ENCODE measurements at places on chromosomes 1 and 21.

DNA sequence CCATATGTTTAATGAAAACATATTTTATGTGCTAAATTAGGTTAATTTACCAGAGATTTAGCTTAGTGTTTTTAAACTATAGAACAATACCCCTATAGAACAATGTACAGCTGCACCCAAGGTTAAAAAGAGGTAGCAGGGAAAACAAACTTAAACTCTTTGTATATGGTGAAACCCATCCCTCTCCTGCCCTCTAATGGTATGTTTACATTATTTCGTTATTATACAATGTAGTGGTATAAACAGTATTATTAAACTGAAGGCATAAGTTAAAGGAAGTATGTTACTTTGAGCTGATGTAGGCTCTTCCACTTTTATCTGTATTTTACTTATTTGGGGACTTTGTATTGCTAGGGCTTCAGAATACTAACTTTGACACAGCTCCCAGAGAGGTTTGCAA lies 16.7 kb upstream of the ZYG11A start:
- DNase-seq, result no peak

DNA sequence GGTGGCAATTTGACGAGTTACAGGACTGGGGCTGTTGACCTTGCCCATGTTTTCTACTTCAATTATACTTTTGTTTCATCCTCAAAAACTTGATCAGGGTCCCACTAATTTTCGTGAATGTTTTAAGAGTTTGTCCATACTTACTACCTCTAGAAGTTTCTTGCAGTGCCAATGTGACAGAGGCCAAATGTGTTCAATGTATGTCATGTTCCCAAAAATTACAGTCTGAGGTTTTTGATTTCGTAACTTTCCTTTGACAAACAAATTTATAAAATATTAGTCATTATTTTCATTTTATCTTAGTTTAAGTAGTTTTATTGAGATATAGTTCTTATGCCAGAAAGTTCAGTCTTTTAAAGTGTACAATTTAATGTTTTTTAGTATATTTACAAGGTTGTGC lies 15.3 kb downstream of the VPS13D start:
- DNase-seq, result no peak

- DNase-seq, result no peak
These were observed 86.8 kb upstream of the PUM1 start for GRCh38 chr1:31152181-31152795.

GRCh38 chr1:207837673-207838072 lies 73.3 kb downstream of the CD34 start:
- no peak for DNase-seq

DNA sequence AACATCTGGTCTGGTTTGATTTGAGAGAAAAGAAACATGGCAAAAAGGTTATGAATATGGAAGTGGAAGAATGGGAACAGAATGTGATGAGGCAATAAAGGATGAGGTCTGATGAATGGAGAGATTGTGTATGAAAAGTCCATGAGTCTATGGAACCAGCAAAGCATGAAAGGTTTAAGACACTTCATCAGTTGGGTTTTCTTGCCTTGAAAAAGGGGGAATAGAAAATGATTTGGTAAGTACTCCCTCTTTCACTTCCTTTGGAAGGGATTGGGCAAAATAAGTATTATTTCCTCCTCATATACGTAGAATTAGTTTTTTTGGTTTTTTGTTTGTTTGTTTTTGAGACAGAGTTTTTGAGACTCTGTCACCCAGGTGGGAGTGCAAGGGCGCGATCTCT lies 155.8 kb downstream of the TRIM33 start:
- no peak for DNase-seq

DNA sequence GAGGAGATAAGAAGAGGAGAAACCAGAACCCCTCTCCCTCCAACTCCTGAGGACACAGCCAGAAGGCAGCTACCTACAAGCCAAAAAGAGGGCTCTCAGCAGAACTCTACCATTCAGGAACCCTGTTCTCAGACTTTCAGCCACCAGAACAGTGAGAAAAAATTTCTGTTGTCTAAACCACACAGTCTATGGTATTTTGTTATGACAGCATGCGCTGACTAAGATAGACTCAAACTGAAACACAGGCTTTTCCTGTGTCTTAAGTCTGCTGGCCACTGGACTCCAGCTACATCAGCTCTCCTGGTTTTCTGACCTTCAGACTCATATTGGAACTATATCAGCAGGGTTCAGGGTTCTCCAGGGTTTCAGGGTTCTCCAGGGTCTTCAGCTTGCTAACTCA lies 126.5 kb upstream of the TNFSF4 start:
- DNase-seq, result no peak

GRCh38 chr1:231938211-231938610 lies 311.6 kb downstream of the DISC1 start:
- no peak for DNase-seq

GRCh38 chr21:20998886-20999285 lies 677 bp downstream of the NCAM2 start:
- DNase-seq, result no peak

- DNase-seq, result no peak
These were observed 61.8 kb downstream of the KIF26B start for GRCh38 chr1:245216366-245217115.

GRCh38 chr21:32733356-32733755 lies 5.5 kb upstream of the SYNJ1 start:
- DNase-seq, result no peak

GRCh38 chr1:32063261-32063681 lies 9.5 kb upstream of the TMEM39B start:
- no peak for DNase-seq

DNA sequence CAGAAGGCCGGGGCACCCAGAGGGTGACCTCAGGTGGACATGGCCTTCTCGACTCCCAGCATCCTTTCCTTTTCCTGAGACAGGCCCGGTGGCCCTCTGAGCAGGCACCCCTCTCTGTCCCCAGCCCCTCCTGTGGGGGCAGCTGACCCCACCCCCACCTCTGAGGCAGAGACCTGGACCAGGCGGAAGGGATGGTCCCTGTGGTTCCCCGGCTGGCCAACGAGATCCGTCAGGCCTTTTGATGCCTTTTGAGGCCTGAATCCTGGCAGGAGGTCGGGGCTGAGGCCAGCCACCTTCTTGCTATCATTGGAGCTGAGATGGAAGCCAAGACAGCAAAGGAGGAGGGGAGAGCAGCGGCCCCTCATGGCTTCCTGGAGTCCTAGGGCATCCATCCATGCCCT lies 50.2 kb upstream of the ACTRT2 start:
- DNase-seq, result no peak

DNA sequence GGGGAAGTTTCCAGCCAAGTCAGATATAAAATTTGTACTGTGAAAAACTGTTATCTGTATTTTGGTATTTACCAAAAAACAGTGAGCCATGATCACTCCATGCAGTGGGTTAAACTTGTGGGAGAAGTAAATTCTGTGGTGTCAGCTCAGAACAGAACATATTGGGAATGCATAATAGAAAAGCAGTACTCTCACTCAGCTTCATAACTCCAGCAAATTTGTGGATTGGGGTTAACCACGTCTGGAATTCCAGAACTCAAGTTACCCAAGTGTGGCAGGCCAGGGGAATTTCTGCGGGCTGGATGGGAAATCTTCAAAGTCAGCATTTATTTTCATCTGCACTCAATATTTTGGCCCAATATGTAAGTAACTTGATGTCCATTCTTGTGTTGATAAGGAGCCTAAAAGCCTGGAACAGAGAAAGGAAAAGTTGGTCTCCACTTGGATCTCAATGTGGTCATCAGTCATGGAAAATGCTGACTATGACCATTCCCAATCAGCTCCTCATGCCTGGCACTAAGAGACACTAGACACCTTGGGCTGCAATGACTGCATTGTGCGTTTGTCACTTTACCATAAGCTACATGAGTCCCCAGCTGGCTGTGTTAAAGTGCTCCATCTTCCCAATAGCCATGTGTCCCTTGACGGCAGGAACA lies 39.1 kb upstream of the ENAH start:
- no peak for DNase-seq

DNA sequence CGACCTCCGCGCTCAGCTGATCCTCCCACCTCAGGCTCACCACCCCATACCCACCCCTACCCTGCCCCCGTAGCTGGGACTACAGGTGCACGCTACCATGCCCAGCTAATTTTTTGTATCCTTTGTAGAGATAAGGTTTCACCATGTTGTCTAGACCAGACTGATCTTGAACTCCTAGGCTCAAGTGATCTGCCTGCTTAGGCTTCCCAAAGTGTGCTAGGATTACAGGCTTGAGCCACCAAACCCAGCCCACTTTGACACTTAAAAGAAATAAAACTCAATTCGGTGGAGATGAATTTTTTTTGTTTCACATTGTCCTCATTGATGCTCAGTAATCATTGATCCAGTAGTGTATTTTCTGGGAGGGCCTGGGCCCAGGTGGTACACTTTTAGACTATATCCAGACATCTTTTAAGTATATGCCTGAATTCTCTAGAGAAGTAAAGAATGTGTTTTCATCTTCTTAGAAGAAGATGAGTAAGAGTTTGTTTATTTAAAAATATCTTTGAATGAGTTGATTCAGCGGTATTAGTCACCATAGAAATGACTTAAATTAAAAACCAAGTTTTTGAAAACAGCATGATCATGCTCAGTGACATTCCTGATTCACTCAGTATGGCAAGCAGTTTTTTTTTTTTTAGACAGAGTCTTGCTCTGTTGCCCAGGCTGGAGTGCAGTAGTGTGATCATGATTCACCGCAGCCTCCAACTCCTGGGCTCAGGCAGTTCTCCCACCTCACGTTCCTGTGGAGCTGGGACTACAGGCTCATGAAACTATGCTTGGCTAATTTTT lies 57.8 kb downstream of the EPB41 start:
- no peak for DNase-seq

DNA sequence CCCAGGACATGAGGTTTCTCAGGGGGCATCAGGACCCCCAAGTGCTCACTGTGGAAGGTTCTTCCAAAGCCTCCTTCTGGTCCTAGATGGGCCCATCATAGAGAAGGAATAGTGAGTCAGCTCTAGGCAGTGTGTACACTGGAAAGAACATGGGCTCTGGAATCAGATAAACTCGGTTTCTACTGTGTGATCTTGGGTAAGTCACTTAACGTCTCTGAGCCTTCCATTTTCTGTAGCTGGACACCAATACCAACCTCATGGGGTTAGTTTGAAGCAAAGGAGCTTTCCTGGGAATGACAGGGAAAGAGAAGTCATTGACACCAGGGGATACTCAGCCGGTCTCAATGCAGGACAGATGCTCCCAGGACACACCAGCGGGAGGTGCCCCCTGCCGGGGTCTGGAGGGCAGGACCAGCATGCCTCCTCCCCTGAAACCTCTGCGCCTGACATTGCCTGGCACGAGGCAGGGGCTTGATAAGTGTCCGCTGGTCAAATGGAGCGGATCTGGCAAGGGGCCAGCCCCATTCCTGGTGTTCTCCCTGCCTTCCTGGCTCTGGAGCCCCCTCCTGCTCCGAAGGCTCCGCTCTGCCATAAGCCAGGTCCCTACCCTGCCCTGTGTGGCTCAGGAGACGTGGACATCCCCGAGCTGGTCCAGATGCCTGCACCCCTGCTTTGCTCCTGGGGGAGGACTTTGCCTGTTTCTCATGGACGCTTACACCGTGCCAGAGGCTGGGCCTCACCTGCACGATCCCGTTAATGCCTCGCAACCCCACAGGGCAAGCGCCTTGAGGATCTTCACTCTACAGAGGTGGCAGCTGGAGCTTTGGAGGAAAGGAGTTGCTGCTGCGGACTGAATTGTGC lies 52.8 kb downstream of the EDN2 start:
- no peak for DNase-seq

- no peak for DNase-seq
These were observed 27.8 kb upstream of the NFASC start for GRCh38 chr1:204842892-204843291.

DNA sequence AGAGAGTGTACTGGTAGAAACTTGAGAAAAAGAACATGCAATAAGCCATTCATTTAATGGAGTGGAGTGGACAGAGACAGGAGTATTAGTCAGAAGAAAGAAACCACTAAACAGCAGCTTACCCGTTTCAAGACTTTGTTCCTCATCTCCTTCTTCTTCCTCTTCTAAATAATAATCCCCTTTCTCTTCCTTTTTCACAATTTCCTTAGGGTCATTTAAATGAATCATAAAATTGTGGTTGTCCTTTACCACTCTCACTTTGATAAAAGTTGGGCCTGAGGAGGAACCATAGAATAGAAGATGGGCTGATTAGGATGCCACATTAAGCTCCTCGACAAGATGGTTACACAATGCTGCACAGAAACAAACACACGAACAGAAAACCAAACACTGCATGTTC lies 109.6 kb downstream of the WDR3 start:
- peak; percentile 1 for DNase-seq

- peak; percentile 57 for DNase-seq
These were observed 19.9 kb upstream of the IFNGR2 start for GRCh38 chr21:33383056-33383888.

- DNase-seq, result peak; percentile 11
These were observed 35.8 kb downstream of the IVNS1ABP start for GRCh38 chr1:185281245-185281644.

GRCh38 chr1:201346337-201346939 lies 31.0 kb downstream of the TNNT2 start:
- DNase-seq, result no peak

DNA sequence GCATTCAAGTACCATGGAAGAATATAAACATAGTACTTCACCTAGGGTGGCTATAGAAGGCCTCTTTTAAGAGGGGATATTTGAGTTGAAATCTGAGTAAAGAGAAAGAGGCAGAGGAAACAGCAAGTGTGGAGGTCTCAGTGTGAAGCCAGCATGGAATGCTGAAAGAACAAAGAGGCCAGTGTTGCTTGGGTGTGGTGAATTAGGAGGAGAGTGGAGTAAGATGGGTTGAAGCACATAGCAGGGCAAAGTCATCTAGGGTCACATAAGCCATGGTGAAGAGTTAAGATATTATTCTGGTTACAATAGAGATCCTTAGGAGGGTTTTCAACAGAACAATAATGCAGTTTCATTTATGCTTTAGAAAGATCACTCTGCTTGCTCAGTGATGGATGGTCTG lies 37.5 kb downstream of the C1orf141 start:
- DNase-seq, result no peak

DNA sequence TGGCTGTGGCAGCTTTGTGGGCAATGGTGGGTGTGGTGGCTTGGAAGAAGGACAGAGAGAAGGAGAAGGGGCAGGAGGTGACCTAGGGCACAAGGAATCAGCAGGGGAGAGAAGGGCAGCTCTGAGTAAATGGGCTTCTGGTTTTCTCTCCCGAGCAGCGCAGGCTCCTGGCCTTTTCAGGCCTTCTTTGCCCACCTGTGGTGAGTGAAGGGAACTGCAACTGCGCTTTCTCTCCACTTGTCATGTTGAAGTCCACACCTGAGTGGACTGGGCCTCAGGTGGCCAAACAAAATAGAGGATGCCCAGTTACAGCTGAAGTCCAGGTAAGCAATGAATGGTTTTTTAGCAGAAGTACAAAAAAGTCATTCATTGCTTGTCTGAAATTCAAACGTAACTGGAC lies 29.4 kb upstream of the KCNA10 start:
- no peak for DNase-seq

- peak; percentile 60 for DNase-seq
These were observed 8.5 kb upstream of the ERG start for GRCh38 chr21:38506661-38507281.

GRCh38 chr21:40166291-40166843 lies 299.1 kb downstream of the PCP4 start:
- DNase-seq, result no peak

Data from KG1 (cell line).